Stimulated activated CD8-positive, alpha-beta memory T cell treated with anti-CD3 and anti-CD28 coated beads, Interleukin-7, amount 100 ng/mL, for 1 hour (primary cell): ENCODE measurements at places on chromosomes 5 and 9.
A peak's percentile ranks its signal among the peaks of the same experiment; 100 is the strongest.

GRCh38 chr9:126614088-126614454, 343 bp downstream of the LMX1B start:
- DNase-seq, result no peak

- no peak for DNase-seq
These were observed 373.6 kb upstream of the ZNF608 start for GRCh38 chr5:125120012-125120411.

GRCh38 chr9:110590816-110591215, 11.3 kb upstream of the SVEP1 start:
- DNase-seq, result no peak

DNA sequence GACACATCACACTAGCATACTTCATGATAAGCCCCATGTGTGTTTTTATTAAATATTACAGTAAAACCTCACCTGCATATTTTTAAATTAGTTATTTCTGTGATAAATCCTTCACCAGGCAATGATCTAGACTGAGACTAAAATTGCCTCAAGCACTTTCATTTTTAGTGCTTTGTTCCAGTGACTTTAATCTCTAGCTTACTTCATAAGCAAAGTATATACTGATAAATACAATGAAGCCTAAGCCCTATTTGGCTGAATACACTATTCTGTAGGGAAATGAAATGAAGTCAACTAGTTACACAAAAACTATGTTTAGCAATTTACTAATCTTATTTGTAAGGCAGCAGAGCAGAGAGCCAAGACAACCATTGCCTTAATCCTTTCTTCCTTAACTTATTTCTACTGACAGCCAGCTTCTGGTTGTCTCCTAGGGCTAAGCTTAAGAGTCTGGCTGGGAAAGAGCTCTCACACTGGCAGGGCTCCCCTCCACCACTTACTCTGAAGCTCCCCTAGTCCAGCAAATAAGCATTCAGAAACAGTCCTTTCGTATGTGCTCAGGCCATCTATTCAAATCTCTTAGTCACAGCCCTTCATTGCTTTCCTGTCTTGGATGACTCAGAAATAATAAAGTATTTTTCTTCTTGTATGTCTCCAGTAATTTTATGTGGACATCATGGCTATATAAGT, 31.4 kb upstream of the MTAP start:
- no peak for DNase-seq

DNA sequence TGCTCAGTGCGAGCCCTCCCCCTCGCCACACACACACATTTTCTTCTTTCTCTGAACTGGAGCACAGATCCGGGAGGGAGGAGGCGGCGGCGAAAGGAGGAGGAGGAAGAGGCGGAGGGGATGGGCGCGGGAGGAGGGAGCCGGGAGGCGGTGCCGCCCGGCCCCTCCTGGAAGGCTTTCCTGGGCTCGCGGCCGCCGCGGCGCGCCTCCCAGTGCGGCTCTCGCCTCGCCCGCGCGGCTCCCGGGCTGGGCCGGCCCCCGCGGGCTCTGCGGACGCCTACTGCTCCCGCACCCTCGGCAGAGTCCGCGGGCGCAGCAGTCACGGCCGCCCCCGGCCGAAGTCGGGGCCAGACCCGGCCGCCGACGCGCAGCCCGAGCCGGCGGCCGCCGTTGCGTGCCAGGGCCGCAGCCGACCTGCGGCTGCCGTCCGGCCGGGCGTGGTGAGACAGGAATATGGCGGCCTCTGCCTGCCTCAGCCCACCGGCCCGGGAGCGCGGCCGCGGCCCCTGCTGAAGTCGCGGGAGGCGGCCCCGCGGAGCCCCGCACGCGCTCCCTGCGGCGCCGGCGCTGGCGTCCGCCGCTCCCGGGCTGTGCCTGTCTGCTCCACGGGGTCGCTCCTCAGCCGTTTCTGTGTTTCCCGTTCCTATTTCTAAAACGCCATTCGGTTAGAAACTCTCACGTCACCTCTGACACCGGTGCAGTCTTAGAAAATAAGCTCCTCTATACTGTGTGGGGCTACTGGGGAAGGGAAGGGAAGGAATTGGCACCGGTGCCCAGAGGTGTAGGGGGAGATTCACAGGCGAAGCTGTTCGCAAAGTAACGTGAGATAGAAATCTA, 500 bp upstream of the GNAQ start:
- peak; percentile 31 for DNase-seq

GRCh38 chr5:1827025-1827885, 26.0 kb downstream of the NDUFS6 start:
- no peak for DNase-seq

GRCh38 chr9:104927912-104928740, at the start of gene ABCA1:
Gene ABCA1 (minus strand): TSS chr9:104928155. CDS start chr9:104903679, 24,476 bp downstream.
- peak; percentile 13 for DNase-seq

GRCh38 chr9:131807144-131807983, 67.5 kb upstream of the RAPGEF1 start:
- no peak for DNase-seq

DNA sequence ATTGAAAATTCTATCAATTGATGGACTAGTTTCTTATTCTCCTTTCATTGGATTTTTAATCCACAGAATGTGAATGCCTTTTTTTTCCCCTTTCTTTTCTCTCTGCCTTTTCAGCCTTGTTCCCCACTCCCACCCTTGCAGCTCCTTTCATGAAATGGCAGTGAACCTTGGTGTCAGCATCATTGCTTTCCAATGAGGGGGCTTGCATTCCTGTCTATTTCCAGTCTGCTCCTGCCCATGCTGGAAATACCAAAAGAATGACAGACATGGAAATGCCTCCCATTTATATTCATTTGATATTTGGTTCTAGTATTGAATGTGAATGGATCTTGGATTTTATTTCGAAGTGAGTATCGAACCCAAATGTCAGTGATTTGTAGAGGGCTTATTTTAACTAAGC, 162.7 kb upstream of the SGCD start:
- no peak for DNase-seq
